ENCODE measurements at places on chromosomes 6 and 20.

GRCh38 chr6:165726965-165727381 lies 63.9 kb upstream of the PDE10A start:
- no peak for DNase-seq

GRCh38 chr6:144338951-144339700 lies 54.0 kb downstream of the UTRN start:
- no peak for DNase-seq

DNA sequence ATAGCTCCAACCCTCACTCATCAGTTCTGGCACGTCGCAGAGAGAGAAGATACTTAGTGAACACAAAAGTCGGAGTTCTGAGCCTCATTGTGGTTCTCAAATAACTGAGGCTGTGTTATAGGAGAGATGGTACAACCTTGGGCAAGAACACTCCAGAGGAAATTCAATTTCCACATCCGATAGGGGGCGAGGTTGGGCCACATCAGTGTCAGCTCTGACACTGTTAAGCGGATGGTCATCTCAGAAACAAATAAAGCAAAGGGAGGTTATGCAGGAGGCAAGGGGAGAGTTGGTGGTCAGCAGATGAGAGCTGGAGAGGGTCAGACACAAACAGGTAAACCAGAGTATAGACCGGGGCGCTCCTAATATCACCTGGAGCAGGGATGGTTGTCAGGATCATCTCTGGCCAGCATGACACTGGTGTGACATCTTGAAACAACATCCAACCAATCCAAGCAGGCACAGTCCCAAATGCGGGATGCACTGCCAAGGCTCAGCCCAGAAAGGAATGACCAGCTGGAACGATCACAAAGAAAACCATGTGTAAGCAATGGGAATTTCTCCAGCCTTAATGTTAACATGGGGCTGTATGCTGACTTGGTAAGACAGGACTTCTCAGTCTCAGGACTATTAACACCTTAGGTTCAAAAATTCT lies 331.8 kb downstream of the HACE1 start:
- no peak for DNase-seq

DNA sequence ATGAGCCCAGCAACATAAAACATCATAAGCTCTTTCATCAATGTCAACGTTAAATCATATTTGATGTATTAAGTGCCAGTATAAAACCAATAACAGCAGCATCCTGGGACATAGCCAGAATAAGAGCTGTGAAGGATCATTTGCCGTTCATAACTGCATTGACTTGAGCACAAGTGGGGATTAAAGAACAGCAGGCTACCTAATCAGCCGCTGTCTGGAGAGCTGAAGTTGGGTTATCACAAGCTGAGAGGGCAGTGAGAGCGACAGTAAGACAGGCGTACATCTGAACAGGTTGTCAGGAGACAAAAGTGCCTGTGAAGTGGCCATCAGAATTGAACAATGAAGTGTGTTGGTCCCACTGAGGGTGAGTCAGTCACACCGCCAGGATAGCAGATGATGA lies 269.6 kb downstream of the GRIK2 start:
- DNase-seq: no peak

GRCh38 chr6:110185879-110186278 lies 5.7 kb downstream of the CDC40 start:
- no peak for DNase-seq

DNA sequence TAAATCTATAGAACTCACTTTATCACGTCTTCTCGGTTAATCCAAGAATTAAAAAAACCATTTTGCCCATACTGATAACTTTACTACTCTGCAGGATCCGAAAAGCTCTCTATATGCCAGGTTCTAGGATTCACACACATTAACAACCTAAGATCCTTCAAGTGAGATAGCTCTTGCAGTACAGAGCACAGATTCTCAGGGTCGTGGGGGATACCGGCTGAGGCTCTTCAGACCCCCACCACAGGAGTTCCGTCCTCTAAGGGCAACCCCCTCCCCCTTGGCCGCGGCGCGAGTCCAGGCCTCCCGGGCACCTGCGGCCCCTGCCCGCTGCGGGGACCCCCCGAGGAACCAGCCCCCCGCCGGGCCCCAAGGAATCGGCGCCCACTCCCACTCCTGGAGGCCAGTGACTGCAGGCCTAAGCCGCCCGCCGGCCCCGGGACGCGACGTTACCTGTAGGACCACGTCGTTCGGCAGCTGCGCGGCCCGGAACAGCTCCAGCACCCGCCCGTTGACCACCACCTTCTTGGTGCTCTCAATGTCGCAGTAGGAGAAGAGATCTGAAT lies 892 bp downstream of the REPS1 start:
- no peak for DNase-seq

DNA sequence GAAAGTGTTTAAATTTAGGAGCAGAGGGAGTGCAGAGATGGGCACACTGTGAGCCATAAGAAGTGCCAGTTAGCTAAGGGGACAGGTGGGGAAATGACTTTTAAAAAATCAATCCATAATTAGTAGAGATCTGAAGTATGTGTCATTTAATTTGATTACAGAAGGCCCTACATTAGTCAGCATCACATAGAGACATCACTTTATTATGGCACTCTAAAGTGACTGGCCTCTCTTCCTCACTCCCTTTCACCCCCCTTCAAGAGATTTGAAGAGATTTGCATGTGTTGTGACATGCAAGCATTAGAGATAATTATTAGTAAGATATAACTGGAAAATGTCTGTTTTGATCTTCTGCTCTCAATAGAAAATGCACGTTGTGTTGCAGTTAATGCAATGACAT lies 86.7 kb downstream of the SLX4IP start:
- DNase-seq: no peak

GRCh38 chr20:36339646-36340592 lies 33.8 kb downstream of the DLGAP4 start:
- no peak for DNase-seq

DNA sequence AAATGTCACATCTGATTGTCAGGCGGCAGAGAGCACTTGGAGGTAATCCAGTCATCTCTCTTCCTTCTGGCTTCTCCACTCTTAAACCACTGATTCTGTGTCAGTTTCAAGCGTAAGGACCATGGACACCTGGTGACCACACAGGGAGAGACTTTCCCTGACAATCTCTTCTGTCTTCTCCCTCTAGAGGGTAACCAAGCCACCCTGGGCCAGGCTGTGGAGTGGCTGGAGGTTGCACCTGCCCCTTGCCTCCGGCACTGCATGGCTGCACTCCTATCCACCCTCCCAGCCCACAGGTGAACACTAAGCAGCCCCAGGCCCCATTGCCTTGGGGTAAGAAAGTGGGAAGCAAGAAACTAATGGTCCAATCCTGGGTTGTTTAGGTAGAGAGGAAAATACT lies 78.7 kb downstream of the BFSP1 start:
- no peak for DNase-seq

DNA sequence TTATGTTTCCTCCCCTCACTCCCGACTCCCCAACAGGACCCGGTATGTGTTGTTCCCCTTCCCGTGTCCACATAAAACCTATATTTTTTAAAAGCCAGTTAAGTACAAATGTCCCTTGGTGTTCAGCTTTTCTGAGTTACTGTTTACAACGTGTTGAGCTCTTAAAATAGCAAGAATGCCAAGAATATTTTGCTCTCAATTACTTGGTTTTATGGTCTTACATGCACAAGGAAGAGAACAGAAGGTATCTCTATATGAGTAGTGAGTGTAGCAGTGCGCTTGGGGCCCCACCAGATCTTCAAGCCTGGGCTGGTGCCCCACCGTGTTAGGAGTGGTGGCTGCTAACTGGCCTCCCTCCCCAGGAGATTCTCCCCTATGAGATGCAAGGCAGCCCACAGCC lies 75.3 kb downstream of the RIN2 start:
- DNase-seq: no peak

- DNase-seq: no peak
Observed at GRCh38 chr20:38164069-38164468, 1.0 kb downstream of the TGM2 start.

- no peak for DNase-seq
Observed at GRCh38 chr6:44672086-44672485, 284.6 kb downstream of the CDC5L start.

DNA sequence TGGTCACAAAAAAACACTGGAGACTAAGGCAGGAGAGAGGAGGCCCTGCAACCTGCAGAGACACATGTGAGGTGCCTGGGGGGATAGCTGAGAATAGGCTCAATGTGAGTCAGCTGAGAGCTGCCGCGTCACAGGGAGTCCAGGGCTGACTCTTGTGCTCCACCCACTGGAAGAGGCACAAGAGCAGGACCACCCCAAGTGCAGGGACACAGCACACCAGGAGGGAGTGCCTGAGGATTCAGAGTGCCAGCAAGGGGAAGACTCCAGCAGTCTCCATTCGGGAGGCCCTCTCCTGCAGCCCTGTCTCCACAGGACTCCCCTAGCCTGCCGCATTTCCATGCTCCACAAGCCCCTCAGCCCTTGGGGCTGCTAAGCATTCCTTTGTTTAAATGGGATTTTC lies 105.5 kb downstream of the HUS1B start:
- no peak for DNase-seq

DNA sequence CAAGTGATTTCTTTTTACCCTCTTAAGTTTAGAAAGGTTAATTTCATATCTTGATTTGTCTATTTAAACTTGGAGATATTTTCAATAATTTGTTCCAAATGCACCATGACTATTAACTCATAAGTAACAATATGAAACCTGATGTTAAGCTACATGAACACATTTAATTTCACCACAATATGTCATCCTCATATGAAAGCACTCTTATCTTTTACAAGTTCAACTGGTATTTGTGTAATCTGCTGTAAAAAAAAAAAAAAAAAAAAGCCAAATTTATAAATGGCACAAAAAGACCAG lies 110.4 kb downstream of the HFE start:
- no peak for DNase-seq

- DNase-seq: no peak
Observed at GRCh38 chr20:57215426-57215825, 51.0 kb downstream of the BMP7 start.

DNA sequence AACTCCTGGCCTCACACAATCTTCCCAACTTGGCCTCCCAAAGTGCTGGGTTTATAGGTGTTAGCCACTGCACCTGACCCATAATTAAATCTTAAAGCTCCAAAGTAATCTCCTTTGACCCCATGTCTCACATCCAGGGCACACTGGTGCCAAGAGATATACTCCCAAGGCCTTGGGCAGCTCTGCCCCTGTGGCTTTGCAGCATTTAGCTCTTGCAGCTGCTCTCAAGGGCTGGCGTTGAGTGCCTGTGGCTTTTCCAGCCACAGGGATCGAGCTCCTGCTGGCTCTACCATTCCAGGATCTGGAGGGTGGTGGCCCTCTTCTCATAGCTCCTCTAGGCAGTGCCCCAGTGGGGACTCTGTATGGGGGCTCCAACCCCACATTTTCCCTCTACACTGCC lies 49.3 kb upstream of the CD2AP start:
- no peak for DNase-seq

GRCh38 chr6:149284904-149285303 lies 32.6 kb upstream of the TAB2 start:
- no peak for DNase-seq

DNA sequence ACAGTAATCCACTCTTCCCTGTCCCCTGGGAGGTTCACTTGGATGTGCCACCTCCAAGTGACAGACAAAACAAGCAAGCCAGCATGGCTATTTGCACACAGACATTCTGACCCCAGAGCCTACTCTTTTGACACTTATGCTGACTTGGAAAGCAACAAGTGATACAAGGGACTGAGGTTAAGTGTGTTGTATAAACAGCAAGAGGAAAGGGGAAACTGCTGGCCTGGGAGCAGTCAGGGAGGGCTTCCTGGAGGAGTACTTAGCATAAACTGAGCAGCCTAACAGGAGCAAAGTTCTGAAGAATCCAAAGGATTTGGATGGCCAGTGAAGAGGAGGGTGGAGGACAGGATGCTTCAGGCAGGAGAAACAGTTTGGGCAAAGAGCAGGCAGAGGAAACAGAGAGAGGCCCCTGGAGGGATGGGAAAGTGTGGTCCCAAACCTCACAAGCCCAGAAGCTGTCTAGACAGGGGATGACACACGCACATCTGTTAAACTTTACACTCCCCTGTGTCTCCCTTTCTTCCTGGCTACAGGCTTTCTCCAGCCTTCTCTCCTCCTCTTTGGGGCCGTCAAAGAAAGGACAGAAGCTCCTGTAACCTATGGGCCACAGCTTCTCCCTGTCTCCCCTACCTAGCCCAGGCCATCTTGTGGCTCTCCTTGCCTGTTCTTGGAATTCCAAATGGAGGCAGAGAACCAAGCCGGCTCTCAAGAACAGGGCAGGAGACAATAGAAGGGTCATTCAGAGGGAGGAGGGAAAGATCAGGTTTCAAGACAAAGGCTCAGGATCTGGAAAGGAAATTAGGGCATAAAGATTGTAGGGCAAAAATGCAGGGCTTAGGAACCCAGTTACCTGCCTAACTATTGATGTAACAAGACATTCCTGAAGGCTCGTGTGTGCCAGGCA lies 19.3 kb downstream of the SULF2 start:
- DNase-seq: no peak

- DNase-seq: no peak
Observed at GRCh38 chr6:119834418-119834817, 484.9 kb upstream of the MAN1A1 start.

DNA sequence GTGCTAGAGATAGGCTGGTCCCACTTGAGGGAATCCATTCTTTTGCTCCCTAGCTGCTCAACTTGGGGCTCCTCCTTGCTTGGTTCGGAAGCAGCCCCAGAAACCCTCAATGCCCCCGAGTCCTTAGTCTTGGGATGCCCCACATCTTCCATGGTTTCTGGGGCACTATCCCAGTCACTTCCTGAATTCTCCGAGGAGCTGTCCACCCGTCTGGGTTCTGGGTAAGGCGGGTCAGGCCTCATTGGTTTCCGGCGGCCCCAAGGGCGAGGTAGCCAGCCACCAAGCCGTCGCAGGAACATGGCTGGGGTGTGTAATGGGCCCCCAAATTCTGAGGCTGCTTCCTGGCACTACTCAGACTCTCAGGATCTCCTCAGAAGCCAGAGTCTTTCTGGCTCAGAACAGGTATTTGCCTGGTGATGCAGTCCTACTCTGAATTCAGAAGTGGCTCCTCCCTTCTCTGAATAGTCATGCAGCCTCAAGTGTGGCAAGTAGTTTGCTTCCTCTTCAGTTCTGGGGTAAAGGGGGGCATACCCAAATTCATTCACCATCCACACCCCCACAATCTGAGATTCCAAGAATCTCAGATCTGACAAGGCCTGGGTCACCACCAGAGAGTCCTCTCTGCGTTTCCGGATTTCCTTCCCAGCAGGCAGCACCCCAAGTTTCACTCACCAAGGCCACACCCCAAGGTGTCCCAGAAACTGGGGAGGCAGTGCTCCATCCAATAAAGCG lies 763 bp downstream of the C6orf47 start:
- DNase-seq: no peak

- no peak for DNase-seq
Observed at GRCh38 chr20:50381771-50382593, 128.2 kb upstream of the PTPN1 start.

- DNase-seq: no peak
Observed at GRCh38 chr6:127950566-127951145, 49.8 kb upstream of the THEMIS start.

DNA sequence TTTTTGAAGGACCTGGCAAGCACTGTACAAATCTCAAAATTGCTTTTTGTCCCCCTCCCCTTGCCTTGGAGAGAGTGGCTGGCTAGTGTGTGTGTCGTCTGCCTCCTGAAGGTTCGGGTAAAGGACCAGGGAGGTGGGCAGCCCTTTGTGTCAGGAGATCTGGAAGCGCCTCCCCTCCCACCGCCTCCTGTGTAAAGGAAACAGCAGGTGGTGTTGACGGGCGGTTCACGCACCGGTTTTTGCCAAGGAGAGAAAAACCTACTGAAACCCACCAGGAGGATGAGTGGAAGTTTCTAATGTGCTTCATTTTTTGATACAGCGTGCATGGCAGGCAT lies 1.2 kb downstream of the ENTPD6 start:
- DNase-seq: no peak

GRCh38 chr6:160766989-160767646 lies 65.1 kb downstream of the PLG start:
- peak; percentile 72 for DNase-seq

Measured in D721Med (cell line).